Activated naive CD4-positive, alpha-beta T cell treated with anti-CD3 and anti-CD28 coated beads, Interleukin-2, amount 50 U/mL, for 72 hours (primary cell): ENCODE measurements at places on chromosomes 12 and 14. TPM values are rescaled to one million over a fixed set of nuclear protein-coding genes. Genes with fewer than 3 reads are reported as not detected.

DNA sequence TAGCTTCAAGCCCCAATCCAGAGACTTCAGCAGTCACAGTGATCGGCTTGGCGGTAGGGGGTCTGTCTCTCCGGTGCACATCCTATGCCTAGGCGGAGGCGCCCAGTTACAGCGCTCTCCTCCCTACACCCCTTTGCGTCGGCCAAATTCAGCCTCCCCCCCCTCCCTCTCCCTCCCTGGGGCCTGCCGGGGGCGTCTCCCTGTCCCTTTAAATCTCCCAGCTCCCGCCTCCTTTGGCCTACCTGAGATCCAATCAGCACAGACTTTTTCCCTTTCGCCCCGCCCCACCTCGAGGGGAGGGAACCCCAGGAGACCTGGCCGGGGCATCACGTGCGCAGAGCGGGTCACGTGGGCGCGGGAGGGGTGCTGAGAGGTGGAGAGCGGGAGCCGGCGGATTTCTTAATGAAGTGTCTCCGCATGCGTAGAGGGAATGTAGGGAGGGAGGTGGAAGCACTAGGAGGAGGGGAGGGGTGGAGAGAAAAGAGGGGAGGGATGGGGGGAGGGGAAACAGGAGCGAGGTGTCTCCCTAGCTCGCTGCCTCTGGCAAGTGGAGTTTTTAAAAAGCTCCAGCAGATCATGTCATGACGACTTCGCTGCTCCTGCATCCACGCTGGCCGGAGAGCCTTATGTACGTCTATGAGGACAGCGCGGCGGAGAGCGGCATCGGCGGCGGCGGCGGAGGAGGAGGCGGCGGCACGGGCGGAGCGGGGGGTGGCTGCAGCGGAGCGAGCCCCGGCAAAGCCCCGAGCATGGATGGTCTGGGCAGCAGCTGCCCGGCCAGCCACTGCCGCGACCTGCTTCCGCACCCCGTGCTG, at the start of gene HOXC13:
HOXC13 (plus strand) TSS at position 506 of the 815 bp plus-strand sequence; CDS start at position 582, 76 bp downstream.
- no peak for DNase-seq

GRCh38 chr12:69062621-69063237, 129.8 kb upstream of the CPM start:
- DNase-seq, result no peak

DNA sequence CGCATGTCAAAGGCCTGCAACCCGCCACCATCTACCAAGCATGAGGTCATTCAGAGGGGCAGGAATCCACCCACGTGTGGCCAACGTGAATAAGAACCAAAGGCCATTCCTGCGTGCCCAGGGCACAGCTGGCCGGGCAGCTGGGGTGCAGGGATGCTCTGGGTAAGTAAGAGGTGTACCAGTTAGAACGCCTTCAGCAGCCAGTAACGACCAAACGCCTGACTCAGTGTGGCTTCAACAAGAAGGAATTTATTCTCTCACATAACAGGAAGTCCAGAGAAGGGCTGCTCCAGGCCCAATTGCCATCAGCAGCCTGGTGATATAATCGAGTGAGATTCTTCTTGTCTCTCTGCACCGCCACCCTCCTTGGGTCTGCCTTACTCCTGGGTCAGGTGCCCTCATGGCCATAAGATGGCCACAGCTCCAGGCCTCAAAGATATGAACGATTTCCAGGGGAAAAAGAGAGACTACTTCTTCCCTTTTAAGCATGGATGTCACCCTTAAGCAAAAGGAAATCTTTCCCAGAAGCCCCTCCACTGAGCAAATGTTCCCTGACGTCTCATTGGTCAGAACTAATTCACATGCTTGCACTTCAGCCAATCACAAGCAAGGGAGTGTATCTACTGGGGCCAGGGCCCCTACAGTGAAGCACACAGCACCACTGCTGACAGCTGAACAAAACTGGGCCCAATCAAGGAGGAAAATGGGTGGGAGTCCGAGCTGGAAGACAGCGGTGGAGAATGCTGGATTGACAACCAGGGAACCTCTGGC, 7.3 kb downstream of the TTC7B start:
- DNase-seq, result no peak

DNA sequence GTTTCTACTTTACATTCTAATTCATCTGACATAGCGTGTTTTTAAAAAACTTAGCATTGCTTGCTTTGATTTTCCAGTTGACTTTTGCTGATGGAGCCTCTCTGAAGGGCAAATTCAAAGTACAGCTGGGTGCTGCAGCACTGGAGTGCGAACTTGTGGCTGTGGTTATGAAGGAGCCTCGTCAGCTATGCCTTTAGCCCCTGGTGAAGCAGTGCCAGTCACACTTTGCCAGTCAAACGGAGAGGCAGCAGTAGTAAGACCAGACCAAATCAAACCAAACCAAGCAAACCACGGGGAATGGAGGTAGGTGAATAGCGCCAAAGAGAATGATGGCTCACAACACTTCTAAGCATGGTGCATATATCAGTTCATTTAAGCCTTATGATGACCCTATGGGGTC, 15.1 kb upstream of the SLC38A2 start:
- no peak for DNase-seq

GRCh38 chr12:132391326-132392041, 62.1 kb upstream of the GALNT9 start:
- DNase-seq, result no peak

- DNase-seq, result no peak
These were observed 35.8 kb downstream of the SUSD6 start for GRCh38 chr14:69647213-69647612.

BHLHE41 gene
- total RNA-seq, result not detected

SERPINA3 gene
- not detected for total RNA-seq

DNA sequence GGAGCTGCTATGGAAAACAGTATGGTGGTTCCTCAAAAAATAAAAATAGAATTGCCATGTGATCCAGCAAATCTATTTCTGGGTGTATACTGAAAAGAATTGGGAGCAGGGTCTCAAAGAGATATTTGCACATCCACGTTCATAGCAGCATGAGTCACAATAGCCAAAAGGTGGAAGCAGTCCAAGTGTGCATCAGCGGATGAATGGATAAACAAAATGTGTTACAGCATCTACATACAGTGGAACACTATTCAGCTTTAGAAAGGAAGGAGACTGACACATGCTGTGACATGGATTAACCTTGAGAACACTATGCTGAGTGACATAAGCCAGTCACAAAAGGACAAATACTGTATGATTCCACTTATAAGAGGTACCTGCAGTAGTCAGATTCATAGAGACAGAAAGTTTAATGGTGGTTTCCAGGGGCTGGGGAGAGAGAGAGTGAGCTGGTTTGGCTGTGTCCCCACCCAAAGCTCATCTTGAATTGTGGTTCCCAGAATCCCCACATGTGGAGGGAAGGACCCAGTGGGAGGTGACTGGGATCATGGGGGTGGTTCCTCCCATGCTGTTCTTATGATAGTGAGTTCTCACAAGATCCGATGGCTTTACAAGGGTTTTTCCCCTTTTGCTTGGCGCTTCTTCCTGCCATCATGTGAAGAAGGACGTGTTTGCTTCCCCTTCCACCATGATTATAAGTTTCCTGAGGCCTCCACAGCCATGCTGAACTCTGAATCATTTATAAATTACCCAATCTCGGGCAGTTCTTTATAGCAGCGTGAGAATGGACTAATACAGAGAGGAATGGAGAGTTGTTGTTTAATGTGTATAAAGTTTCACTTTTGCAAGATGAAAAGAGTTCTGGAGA, 17.6 kb upstream of the TBC1D30 start:
- DNase-seq, result no peak

C12orf75 gene
- total RNA-seq, result 46.2 TPM

DNA sequence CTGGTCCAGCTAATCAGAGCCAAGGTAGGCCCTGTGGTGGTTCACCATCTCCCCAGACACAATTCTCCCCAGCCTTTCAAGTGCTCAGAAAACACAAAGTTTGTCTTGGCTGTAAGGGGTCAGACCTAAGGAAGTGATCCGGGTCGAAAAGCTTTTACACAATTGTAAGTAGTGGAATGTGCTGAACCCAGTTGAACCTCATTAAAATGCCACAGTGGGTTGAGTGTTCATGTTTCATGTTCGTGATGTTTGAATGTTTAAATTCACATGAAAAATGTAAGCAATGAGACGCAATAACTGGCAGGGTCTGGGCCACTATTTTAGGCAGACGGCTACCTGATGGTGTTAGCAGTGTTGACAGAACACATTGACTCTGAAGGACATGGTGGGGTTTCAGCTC, 60.9 kb upstream of the JDP2 start:
- DNase-seq, result no peak

GRCh38 chr14:34093883-34094282, 143.0 kb upstream of the EGLN3 start:
- no peak for DNase-seq

KRT4 gene
- total RNA-seq, result not detected

- DNase-seq, result no peak
These were observed 146.6 kb downstream of the ANO2 start for GRCh38 chr12:5798242-5799015.

RPL10L gene
- not detected for total RNA-seq

DNA sequence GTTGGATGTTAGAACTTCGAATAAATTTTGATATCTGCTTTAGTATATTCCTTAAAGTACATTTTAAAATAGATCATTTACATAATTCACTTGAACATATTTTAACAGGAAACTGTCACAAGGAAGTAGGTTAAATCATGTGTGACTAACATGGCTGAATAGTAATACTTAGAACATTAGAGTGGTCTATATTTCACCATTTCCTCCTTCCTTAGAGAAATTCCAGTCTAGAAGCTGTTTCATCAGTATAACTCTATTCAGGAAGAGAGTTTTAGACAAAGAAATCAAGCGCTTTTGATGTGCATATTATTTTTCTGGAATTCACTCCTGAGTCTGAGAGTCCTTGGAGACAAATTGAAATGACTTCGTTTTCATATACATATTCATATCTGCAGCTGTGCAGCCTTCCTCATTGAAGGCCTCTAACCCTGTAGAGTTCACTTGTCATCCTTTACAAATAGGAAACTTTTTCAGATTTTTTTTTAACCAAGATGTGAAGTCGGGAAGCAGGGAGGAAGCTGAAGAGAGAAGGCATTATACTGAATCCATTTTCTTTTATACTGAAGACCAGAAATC, 28.4 kb downstream of the IRAK3 start:
- DNase-seq, result no peak

- peak; percentile 54 for DNase-seq
These were observed 19.9 kb downstream of the PPP2R5C start for GRCh38 chr14:101781240-101782061.

DNA sequence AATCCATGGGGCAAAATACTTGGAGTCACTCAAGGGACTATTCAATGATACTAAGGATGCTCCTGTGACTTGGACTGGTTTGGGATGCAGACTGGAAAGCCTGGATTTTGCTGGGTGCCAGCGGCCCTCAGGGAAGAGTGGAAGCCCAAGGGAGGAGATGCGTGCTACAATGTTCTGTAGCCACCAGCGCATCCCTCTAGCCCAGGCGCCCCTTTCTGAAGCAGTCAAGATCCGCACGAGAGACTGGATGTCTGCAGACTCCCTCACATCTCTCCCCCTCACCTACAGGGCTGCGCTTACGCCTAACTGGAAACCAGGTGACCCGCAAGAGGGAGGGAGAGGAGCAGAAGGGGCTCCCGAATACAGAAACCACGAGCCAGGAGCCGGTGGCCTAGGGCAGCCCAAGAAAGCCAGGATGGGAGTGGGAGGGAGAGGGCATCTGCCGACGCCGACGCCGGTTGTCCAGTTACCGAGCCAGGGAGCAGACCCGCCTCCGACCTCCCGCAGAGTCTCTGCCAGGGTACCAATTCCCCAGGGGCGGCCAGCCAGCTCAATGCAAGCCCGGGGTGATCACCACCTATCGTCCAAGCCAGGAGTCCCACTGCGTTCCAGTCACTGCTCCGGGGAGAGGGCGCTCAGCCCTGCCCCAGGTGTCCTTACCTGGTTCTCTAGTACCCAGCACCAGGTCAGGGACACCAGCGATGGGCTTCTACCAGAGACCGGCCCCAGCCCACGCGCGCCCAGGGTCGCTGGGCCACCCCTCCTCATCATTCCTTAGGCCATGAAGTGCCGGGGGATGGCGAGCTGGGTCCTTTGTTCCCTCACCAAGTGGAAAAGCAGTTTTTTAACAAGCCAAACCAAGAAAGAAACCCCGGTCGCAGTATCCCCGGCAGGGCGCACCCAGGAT, 1.2 kb downstream of the NTN4 start:
- DNase-seq, result no peak
